Iris pigment epithelial cell (primary cell): ENCODE measurements at places on chromosomes 16 and 17.

DNA sequence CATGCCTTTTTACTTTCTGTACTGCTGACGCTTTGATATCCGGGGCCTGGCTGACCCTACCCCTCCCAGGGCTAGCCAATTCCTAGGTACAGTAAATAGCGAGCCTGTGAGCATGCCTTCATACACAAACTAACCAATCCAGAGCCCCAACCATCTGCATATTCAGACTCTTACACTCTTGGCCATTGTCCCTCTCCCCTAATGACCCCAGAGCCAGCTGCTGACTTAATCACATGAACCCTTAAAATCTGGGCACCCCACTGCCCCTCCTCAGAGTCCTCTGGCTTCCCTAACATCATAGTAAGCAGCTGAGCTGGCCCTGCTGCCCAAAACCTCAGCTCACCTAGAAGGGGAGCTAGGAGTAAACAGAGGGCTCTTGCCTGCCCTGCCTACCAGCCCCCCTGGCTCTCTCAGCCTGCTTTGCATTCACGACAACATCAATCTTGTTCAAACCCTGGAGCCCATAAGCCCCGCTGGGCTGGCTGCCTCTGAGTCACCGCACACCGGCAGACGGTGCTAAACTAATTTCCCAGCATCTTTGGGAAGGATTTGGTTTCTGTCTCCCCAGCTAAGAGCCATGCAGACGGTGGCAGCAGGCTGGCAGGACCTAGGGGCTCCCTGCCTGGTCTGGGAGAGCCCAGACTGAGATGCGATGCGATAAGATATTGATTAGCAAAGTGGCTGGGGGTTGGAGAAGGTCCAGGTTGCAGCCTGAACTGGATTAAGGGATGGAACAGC, 63.2 kb downstream of the CLEC19A start:
- no peak for DNase-seq

GRCh38 chr17:34726536-34727384, 147.4 kb downstream of the TMEM132E start:
- DNase-seq, result no peak

DNA sequence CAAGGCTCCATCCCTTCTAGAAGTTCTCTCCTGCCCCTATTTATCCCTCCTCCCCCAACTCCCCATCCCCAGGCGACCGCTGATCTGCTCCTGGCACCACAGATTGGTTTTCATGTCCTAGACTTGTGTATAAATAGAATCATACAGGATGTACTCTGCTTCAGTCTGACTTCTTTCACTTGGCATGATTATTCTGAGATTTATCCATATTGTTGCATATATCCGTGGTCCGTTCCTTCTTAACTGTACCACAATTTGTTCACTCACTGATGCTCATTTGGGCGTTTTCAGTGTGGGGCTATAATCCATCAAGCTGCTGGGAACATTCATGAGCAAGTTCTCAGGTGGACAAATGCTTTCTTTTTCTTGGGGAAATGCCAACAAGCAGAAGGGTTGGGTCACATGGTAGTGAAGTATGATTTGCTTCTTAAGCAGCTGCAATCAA, 23.9 kb downstream of the PITPNM3 start:
- no peak for DNase-seq

DNA sequence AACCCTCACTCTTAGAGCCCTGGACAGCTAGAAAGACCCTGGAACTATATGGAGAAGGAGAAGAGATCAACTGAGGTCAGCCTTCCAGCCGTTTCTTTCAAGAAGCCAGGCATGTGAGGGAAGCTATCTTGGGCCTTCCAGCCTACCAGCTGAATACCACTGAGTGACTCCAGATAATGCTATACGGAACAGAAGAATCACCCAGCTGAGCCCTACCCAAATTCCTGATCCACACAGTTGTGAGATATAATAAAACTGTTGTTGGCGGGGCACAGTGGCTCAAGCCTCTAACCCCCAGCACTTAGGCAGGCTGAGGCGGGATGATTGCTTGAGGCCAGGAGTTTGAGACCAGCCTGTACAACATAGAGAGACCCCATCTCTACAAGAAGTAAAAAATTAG, 26.2 kb upstream of the MYH10 start:
- no peak for DNase-seq

GRCh38 chr16:85134076-85134788, 22.0 kb upstream of the CIBAR2 start:
- no peak for DNase-seq

GRCh38 chr17:8965394-8966168, at the start of gene PIK3R5:
Gene PIK3R5, minus strand, starts transcription at chr17:8965707. Its CDS starts 54,213 bp downstream, at chr17:8911494.
- no peak for DNase-seq

DNA sequence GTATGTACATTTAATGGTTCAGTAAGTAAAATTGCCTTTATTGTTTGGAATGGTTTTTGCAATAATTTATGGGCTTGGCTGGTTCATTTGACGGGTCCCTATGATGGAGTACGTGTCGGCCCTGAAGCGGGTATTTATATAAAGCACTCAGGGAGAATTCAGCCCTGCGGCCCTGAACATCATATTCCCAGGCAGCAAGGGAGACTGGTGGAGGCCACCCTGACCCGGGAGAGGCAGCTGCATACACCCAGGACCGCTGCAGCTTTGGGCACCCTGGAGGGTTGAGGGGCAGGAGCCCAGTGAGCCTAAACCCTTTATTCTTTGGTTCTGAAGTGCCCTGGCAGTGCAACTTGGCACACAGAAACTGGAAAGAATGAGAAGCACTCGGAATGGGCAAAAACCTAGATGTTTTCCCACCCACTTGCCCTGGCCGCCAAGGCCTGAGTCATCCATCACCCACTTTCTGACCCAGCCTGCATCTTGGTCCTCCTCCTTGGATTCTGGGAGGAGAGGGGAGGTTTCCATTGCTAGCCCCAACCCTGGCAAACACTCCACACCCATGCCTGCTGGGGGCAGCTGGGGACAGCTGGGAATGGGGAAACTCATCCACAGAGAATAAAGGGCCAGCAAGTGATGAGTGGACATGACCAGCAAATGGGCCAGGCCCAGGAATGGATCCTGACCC, 162.2 kb upstream of the TNRC6C start:
- DNase-seq, result no peak

GRCh38 chr17:64107500-64108236, 22.3 kb downstream of the ERN1 start:
- no peak for DNase-seq

- DNase-seq, result no peak
These were observed 152.9 kb upstream of the PLCG2 start for GRCh38 chr16:81626181-81626674.

GRCh38 chr17:50266384-50267073, 7.7 kb upstream of the TMEM92 start:
- peak; percentile 83 for DNase-seq
